ENCODE measurements at places on chromosomes 7 and 10.

- DNase-seq = no peak
These were observed 1325.5 kb downstream of the REEP3 start for GRCh38 chr10:64846700-64847099.

GRCh38 chr7:93427107-93427506 lies 147.4 kb downstream of the CALCR start:
- DNase-seq = no peak

GRCh38 chr7:106460792-106461254 lies 176.0 kb upstream of the NAMPT start:
- DNase-seq = no peak

GRCh38 chr7:146787266-146787665 lies 670.7 kb downstream of the CNTNAP2 start:
- no peak for DNase-seq

DNA sequence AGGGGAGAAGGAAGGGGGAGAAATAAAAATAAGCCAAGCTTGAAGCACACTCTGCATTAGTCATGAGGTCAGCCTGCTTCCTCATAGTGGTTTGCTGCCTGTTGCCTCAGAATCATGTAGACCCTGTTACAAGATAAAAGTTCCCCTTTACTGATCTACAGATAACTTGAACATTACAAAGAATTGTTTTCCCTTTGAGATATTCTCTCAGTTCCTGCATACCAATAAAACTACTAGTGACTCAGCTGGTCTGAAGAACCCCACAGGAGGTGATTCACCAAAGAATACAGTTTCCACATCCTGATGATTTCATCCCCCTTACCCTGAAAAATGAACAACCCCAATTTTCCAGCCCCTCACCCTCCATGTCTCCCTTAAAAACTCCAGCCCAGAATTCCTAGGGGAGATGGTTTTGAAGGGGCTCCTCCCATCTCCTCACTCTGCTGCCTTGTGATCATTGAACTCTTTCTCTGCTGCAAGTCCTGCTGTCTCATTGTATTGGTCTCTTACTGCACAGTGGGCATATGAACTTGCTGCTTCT lies 31.5 kb upstream of the NRP1 start:
- no peak for DNase-seq

GRCh38 chr10:26881600-26882331 lies 21.0 kb upstream of the ABI1 start:
- peak; percentile 41 for DNase-seq

GRCh38 chr10:67612577-67613537 lies 83.1 kb downstream of the CTNNA3 start:
- no peak for DNase-seq

- DNase-seq = peak; percentile 34
These were observed 120.0 kb upstream of the PLPP4 start for GRCh38 chr10:120336911-120337540.

- DNase-seq = peak; percentile 40
These were observed 12.6 kb upstream of the CDH23 start for GRCh38 chr10:71383972-71384687.

- no peak for DNase-seq
These were observed 3.4 kb downstream of the GPR85 start for GRCh38 chr7:113083132-113083815.
